Upper lobe of left lung (tissue), 6 donors: ENCODE measurements at places on chromosomes 4 and X. TPM values are rescaled to one million over a fixed set of nuclear protein-coding genes. Genes with fewer than 3 reads are reported as not detected.

PNMA6A gene
- 2.2 TPM for total RNA-seq

LANCL3 gene
- 0.84 TPM for total RNA-seq

OPHN1 gene
- total RNA-seq, result 40.9 TPM

DNA sequence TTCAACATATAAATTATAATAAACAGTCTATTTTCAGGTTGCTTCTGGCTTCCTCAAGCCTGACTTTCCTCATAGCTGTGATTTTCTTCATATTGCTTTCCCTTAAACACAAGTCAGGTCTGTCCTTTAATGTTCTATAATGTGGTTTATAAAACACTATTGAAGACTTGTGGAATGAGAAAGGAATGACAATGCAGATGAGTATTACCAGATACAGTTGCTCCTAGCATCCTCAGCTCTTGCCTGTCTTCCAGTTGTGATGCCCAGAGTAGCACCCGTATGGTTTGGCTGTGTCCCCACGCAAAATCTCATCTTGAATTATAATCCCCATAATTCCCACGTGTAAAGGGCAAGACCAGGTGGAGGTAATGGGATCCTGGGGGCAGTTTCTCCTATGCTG lies 265.7 kb upstream of the BOD1L1 start:
- DNase-seq, result no peak

- DNase-seq, result no peak
These were observed 128.5 kb upstream of the DIPK2B start for GRCh38 chrX:45329217-45329616.

DDX60 gene
- 15.7 TPM for total RNA-seq

DNA sequence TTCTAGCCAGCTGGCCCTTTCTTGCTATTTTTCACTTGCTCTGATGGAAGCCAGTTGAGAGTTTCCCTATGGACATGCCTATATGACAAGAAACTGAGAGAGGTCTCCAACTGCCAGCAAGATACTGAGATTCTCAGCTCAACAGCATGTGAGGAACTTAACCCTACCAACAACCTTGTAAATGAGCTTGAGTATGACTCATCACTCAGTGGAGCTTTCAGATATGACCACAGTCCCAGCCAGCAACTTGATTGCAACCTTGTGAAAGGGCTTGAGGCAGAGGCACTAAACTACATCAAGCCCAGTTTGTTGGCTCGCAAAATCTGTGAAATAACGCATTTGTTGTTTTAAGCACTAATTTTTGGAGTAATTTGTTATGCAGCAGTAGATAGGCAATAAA lies 175.8 kb downstream of the COMMD8 start:
- DNase-seq, result no peak

DNA sequence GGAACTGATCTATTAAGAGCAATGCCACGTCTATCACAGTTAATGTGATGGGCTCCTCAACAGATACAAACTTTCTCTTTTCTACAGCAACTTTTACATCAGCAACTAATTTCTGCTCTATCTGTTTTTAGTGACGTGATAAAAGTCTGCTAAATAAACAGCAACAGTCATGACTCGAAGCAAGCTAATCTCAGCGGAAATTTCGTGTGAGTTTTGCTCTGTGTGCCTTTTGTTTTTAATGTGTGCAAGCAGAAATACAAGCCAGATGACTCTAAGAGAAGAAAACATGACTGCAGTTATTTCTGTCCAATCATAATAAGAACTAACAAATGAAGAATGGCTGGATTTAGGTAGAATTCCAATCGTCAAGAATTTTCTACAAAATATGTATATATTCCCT lies 214.3 kb downstream of the LDB2 start:
- DNase-seq, result no peak

FRMD7 gene
- not detected for total RNA-seq

GRCh38 chr4:183295711-183296110 lies 24.4 kb downstream of the CLDN22 start:
- no peak for DNase-seq

CYBB gene
- total RNA-seq, result 173 TPM

DNA sequence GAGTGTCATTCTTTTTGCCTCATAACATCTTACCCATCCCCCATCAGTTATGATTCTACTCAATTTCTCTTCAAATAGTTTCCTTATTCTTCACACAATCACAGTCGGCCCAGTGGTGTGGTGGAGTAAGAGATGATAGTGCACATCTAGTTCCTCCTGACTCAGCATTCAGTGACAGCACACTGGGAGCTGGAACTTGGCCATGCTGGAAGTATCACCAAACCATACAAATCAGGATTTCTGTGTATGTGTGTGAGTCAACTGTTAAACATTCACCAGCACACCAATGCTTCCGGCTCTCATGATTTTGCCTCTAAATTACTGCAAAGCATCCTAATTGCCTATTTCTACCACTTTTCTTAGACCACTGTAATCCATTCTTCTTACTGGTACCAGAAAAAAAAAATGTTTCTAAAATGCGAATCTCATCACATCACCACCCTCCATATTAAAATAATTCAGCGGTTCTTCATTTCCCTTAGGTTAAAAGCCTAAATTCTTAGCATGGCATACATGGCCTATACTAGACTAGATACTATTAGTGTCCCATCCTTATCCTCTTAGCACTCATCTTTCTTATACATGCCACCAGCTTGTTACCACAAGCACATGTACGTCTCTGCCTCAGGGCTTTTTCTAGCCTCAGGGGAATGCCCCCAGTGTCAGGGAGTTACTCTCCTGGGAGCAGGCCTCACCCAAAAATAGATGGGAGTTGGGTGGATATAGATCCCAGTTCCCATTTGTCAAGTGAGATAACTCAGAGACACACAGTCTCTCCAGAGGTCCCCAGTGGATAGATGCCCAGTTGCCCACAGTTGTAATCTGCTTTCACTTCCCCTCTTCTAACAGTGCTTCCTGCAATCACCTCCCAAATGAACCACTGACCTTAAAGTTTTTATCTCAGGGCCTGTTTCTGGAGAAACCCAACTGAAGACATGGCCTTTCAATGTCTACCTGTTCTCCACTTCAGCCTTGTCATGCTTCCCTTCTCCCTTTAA lies 49.2 kb upstream of the DDX53 start:
- DNase-seq, result no peak

- no peak for DNase-seq
These were observed 715.9 kb downstream of the SMARCA1 start for GRCh38 chrX:128807367-128807766.

GRCh38 chr4:64503416-64503815 lies 94.2 kb upstream of the TECRL start:
- DNase-seq, result no peak

GRCh38 chr4:81790477-81790876 lies 318.8 kb upstream of the RASGEF1B start:
- no peak for DNase-seq

DNA sequence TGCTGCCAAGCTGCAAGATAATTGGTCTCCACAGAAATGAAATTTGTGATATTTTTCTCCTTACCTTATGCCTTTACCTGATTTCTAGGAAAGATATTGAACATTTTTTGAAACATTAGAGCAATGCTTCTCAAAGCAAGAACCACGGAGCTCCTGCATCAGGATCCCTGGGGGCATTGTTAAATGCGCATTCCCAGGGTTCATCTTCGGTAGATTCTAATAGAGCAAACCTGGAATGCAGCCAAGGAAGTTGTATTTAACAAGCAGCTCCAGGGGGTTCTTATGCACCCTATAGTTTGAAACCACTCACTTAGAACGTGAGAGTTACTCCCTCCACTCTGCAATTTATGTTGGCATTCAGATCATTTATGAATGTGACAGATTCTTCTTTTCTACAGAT lies 126.2 kb downstream of the SLC39A8 start:
- no peak for DNase-seq

DNA sequence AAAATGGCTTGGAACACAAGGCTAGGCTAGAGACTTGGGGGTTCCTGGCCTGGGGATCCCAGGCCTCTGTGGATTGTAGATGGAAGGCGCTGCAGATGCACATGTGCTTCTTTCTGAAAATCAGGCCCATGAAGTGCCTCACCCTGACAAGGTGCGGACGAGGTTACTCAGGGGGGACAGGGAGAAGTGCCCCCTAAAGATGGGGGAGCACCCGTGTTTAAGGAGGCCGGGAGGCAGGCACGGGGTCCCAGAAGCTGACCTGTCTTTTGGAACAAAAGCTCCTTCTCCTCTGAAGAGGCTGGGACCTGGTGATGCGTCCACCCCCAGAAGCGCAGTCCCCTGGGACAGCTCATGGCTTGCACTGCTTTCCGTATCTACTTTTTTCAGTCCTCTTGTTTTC lies 2.4 kb downstream of the PDZD4 start:
- DNase-seq, result no peak
